Gastrocnemius medialis (tissue), 4 donors: ENCODE measurements at places on chromosomes 7 and 10. TPM values are rescaled to one million over a fixed set of nuclear protein-coding genes. Genes with fewer than 3 reads are reported as not detected.

GRCh38 chr10:117419921-117420320, 44.7 kb upstream of the PDZD8 start:
- no peaks in the 10 kb centered on the region for H3K36me3 ChIP-seq
- H3K27ac ChIP-seq, result no peak overlapping the region
- H3K4me3 ChIP-seq, result no peak overlapping the region
- H3K4me1 ChIP-seq, result no peaks in the 10 kb centered on the region

DNA sequence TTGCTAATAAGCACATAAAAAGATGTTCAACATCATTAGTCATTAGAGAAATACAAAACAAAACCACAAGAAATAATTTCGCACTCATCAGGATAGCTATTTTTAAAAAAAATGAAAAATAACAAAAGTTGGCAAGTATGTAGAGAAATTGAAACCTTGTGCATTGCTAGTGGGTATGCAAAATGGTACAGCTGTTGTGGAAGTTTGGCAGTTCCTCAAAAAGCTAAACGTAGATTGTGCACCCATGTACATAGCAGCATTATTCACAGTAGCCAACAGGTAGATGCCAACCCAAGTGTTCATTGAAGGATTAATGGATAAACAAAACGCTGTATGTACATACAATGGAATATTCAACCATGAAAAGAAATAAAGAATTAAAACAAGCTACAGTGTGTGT, 35.3 kb upstream of the STARD3NL start:
- H3K4me1 ChIP-seq, result no peaks in the 10 kb centered on the region
- H3K27ac ChIP-seq, result no peak overlapping the region
- H3K36me3 ChIP-seq, result no peaks in the 10 kb centered on the region
- H3K4me3 ChIP-seq, result no peak overlapping the region
- no peaks in the 10 kb centered on the region for H3K27me3 ChIP-seq
- no peak for DNase-seq

DNA sequence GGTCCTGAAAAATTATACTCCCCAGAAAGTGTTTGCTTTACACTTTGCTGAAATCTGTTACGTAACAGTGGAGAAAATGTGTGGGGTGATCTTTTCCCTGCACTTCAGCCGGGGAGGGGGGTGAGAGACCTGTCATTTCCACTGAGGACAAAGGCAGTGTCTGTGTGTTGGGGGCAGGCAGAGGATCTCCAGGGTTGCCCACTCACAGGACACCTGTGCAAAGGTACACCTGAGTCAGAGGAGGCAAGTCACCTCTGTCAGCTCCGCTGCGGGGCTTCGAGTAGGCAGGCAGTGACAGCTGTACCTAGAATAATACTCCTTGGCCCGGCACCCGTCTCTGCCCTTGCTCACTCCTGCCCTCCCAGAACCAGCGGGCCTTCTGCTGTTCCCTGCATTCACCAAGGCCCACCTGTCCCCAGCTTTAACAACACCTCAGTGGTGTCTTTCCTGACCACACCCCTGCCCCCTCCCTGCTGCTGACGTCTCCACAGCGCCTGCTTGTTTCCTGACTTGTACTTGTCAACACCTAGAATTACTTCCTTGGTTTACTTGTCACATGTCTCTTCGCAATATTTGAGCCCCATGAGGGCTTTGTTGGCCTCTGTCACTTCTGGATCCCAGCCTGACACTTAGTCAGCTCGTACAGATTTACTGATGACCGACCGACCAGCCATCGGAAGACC, 159.2 kb downstream of the NEURL1 start:
- H3K36me3 ChIP-seq, result no peaks in the 10 kb centered on the region
- DNase-seq, result peak; percentile 93
- peak overlapping the region; percentile 78 for H3K27ac ChIP-seq
- H3K4me1 ChIP-seq, result peaks cover 59% of the 10 kb centered on the region

DNA sequence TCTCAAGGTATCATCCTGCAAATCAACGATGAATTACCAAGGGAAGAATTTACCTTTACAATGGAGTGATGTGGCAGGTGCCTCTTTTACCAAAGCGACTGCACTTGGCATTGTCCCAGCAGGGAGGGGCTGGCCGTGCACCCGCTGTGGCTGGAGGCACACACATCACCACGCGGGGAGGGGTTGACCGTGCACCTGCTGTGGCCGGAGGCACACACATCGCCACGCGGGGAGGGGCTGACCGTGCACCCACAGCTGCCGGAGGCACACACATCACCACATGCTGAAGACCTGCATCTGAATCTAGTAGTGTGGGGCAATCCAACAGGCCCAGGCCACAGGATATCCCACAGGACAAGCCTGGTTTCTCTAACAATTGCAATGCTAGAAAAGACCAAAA, 493.5 kb downstream of the DNAJB6 start:
- H3K27ac ChIP-seq, result no peak overlapping the region
- H3K4me3 ChIP-seq, result no peak overlapping the region
- no peaks in the 10 kb centered on the region for H3K27me3 ChIP-seq

DNA sequence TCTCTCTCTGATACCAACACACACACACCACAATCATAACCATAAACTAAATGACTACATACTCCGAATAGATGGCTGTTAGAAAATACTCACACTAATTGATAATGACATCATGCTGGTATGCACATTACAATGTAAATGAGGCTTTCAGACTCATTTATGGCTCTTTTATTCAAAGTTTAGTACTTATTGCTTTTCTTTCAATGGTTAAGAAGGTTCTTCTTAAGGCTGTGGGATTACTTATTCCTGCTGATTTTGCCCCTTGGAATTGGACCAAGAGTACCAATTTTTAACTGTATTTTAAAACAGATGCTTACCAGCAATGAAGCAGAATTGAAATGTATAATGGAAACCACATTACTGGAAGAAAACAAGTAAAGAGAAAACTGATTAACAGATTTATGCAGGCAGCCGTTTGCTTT, 20.6 kb upstream of the CABCOCO1 start:
- no peaks in the 10 kb centered on the region for H3K27me3 ChIP-seq
- no peak overlapping the region for H3K4me3 ChIP-seq
- no peak for DNase-seq
- H3K36me3 ChIP-seq, result no peaks in the 10 kb centered on the region
- H3K27ac ChIP-seq, result no peak overlapping the region

- no peak overlapping the region for H3K4me3 ChIP-seq
- no peak overlapping the region for H3K27ac ChIP-seq
- no peak for DNase-seq
- H3K27me3 ChIP-seq, result no peaks in the 10 kb centered on the region
- no peaks in the 10 kb centered on the region for H3K4me1 ChIP-seq
Observed at GRCh38 chr10:57654856-57655255, 612.8 kb downstream of the IPMK start.

DNA sequence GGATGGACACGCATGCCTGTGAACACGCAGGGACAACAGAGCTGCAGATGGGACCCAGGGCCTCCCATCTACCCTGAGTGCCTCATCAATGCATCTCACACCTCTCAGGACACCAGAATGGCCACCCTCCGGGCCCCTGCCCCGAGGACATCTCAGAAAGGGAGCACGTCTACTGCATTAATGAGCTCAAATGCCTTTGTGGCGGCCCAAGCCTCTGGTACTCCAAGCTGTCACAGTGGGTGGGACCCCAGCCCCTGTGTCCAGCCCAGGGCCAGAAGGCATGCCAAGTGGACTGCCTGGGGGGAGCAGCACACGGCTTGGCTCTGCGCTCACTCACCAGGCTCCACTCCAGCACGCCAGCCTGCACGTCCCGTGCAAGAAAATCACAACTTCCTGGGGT, 52.0 kb downstream of the TCERG1L start:
- H3K4me1 ChIP-seq, result no peaks in the 10 kb centered on the region
- no peak for DNase-seq
- no peak overlapping the region for H3K27ac ChIP-seq
- H3K36me3 ChIP-seq, result no peaks in the 10 kb centered on the region
- no peaks in the 10 kb centered on the region for H3K27me3 ChIP-seq

DNA sequence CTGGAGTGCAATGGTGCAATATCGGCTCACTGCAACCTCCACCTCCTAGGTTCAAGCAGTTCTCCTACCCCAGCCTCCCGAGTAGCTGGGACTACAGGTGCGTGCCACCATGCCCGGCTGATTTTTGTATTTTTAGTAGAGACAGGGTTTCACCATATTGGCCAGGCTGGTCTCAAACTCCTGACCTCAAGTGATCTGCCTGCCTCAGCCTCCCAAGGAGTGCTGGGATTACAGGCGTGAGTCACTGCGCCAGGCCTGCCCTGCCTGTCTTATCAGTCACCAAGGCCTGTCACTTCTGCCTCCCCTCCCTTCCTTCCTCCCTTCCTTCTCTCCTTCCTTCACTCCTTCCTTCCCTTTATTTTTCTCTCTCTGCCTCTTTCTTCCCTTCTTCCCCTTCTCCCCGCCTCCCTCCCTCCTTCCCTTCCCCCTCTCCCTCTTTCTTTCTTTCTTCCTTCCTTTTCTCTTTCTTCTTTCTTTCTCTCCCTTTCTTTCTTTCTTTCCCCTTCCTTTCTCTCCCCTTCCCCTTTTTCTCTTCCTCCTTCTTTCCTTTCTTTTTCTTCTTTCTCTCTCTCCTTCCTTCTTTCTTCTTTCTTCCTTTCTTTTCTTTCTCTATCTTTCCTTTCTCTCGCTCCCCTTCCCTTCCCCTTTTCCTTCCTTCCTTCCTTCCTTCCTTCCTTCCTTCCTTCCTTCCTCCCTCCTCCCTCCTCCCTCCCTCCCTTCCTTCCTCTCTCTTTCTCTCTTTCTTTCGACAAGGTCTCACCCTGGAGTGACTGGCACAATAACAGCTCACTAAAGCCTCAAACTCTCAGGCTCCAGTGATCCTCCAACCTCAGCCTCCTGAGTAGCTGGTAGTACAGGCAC, 3.1 kb upstream of the ST7 start:
- peaks cover 14% of the 10 kb centered on the region for H3K4me1 ChIP-seq
- no peak overlapping the region for H3K27ac ChIP-seq
- no peak for DNase-seq
- H3K36me3 ChIP-seq, result no peaks in the 10 kb centered on the region
- no peaks in the 10 kb centered on the region for H3K27me3 ChIP-seq
- no peak overlapping the region for H3K4me3 ChIP-seq

DNA sequence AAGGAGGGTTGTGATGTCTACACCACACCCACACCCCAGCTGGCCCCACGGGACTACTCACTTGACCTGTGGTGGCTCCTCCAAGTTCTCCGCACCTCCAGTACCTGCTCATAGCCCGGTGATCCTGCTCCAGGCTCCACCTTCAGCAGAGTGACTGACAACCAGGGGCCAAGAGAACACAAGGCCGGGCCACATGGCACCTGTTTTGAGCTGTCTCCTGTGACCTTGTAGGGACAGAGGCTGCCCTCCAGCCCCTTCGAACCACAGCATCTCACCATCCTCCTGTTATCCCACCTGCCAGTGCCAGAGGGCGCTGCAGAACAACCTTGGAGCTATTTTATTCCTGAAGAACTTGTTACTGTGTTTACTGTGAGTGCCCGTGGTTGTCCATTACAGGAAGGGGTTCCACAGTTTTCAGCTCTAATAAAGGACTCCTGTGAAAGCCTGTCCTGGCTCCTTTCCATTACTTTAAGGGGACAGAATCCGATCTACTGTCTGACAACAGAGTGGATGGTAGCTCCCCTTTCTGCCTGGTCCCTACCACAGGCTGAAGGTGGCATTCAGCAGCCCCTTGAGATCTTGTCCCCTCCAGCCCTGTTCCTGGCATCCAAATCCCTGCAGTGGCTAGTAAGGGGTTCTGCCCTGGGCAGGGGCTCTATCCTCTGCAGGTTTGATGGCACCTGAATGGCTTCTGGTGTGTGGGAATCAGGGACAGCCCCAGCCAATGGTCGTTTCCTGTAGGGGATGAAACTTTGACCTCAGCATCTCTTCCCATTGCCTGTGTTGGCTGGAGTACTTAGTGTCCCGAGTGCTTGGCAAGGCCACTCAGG, 50.8 kb downstream of the C10orf120 start:
- no peaks in the 10 kb centered on the region for H3K36me3 ChIP-seq
- H3K27me3 ChIP-seq, result peaks cover 9% of the 10 kb centered on the region
- H3K4me3 ChIP-seq, result no peak overlapping the region
- H3K4me1 ChIP-seq, result no peaks in the 10 kb centered on the region
- no peak for DNase-seq
- H3K27ac ChIP-seq, result no peak overlapping the region

DNA sequence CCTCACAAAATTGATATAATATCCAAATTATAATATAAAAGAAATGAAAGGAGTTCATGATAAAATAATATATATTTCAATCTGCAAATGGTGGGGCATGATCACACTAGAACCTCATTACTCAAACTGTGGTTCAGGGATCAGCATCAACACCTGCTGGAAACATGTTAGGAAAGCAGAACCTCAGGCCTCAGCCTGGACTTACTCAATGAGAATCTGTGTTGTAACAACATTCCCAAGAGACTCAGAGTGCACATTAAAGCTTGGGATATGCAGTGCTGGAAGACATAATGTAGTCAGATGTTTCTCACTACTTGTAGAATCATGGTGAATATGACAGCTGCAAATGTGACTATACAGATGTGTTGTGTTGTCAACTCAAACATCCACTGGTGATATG, 81.7 kb upstream of the ITPRID1 start:
- DNase-seq, result no peak
- no peaks in the 10 kb centered on the region for H3K27me3 ChIP-seq
- no peak overlapping the region for H3K27ac ChIP-seq
- H3K36me3 ChIP-seq, result no peaks in the 10 kb centered on the region

DNA sequence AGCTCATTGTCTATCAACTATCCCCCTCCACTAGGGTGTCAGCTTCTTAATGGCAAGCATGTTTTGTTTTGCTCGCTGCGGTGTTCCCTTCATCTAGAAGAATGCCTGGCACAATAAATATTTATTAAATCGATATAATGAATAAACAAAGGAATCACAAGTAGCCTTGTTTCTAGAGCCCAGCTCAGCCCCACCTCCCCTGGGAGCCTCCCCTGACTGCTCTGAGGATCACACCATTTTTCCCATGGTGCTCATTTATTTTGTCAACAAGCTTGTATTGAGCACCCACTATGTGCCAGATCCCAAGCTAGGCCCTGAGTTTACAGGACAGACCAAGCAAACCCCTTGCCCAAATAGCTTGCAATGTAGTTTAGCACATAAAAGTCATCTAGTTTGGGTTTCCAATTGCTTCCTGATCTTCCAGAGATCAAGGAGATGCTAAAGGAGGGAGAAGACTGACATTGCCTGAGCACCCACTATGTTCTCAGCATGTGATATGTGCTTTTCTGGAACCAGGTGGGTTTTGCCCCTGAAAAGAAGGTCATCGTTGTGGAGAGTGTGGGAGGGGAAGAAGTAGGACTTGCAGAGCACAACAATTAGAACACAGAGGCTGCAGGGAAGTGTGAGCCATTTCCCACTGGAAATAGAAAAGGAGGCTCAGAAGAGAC, 42.3 kb upstream of the GPAM start:
- no peaks in the 10 kb centered on the region for H3K27me3 ChIP-seq
- no peak overlapping the region for H3K4me3 ChIP-seq
- no peak for DNase-seq
- no peak overlapping the region for H3K27ac ChIP-seq
- H3K4me1 ChIP-seq, result no peaks in the 10 kb centered on the region
- no peaks in the 10 kb centered on the region for H3K36me3 ChIP-seq

GRCh38 chr7:30915005-30915601, 3.5 kb downstream of the AQP1 start:
- peak overlapping the region; percentile 39 for H3K27ac ChIP-seq
- no peaks in the 10 kb centered on the region for H3K36me3 ChIP-seq
- no peaks in the 10 kb centered on the region for H3K27me3 ChIP-seq
- no peak for DNase-seq
- H3K4me3 ChIP-seq, result peak overlapping the region; percentile 41

FEZF1 gene
- total RNA-seq, result not detected

SPOCK2 gene
- 5.3 TPM for total RNA-seq

CHST15 gene
- 29.1 TPM for total RNA-seq

ADRB1 gene
- 0.13 TPM for total RNA-seq

ZNF365 gene
- not detected for total RNA-seq

RPP38 gene
- 13.2 TPM for total RNA-seq

FLNC gene
- total RNA-seq, result 1,071 TPM

CCDC7 gene
- total RNA-seq, result 4.6 TPM
